ENCODE measurements at places on chromosomes 2 and 18.
A peak's percentile ranks its signal among the peaks of the same experiment; 100 is the strongest.

DNA sequence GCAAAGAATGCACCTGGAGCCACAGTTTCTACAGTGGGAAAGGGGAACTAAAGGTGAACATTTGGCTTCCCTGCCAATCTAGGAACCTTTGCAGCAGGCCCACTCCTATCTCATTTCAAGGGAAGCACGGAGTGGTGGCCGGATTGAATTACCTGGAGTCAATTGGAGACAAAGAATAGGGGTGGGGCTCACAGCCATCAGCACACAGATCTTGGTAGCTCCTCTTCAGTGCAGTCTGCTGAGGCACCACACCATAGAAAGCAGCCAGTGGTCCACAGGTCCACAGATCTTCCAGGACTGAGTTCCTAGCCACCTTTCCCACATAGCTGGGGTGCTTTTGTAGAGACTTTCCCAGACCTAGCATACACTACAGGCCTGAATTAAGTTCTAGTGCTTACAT is 43.5 kb upstream of the NXPH2 start:
- no peak for DNase-seq

DNA sequence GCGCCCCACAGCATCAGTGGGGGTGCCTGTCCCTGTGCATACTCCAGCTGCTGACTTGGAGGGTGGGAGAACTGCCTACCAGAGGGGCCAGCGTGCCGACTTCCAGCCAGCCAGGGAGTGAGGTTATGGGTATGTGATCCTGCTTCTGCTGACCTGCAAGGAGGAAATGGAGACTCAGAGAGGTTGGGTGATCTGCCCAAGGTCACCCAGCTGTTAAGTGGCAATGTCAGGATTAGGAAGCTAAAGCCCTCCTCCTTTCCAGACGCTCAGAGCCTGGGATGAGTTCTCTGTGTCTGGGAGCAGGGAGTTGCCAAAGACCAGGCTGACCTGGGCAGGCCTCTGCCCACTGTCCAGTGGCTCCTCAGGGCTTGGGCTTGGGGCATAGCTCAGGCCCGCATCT is 169.6 kb downstream of the GLI2 start:
- DNase-seq, result no peak

- DNase-seq, result no peak
Observed at GRCh38 chr2:21676041-21676440, 552.3 kb downstream of the TDRD15 start.

DNA sequence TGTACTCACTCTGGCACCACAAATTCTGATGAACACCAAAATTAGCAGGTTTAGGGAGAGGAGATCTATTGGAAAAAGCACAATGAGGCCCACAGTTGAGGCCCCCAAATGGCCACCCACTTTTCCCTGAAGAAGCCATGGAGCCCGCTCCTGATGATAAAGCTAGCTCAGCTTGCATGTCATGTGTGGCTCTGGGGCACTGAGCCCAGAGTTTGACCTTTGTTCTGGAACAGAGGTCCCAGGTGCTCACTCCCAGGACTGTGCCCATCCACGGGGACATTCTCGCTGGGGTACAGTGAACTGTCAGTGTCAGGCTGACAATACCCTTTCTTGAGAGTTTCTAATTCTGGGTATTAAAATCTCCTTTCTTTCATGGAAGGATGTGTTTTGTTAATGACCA is 36.2 kb downstream of the XDH start:
- no peak for DNase-seq

DNA sequence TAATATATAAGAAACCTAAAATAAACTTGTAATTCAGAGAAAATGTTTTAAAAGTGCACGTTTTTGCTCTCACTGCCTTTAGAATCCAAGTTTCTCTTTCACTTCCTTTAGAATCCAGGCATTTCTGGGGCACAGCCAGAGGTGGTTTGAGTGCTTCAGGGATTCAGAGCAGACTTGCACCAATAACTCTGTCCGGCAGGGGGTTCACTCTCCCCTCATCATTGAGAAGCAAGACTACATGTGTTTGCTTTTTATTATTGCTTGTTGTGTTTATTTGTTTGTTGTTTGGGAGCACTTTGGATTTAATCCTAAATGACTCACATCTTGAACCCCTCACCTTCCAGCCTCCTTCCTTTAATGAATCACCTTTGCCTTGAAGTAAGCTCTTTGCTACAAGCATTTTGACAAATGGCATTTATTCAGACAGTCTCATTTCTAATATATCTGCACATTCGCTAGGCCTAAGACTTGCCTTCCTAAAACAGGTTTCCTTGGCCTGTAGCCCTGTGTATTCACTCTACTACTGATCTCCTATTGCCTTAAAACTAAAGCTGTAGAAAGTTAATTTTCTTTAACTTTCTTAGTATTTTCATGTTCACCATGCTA is 233.5 kb upstream of the ATP5MC3 start:
- DNase-seq, result peak; percentile 52

DNA sequence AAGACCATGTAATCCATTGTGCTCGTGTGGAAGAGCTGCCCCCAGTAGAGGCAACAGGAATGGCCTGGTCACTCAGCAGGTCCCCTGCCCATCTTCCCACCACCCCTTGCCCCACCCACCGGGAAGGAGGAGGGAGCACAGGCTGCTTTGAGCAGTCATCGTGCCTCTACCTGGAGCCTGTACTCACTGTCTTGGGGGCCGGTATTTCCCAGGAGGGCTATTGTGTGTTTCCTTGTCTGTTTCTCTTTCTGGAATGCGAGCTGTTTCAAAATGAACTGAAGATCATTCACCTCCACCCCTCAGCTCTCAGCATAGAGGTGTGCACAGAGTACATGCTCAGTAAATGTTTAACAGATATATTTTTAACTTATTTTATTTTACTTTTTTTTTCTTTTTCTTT is 7.7 kb upstream of the AMMECR1L start:
- DNase-seq, result no peak

GRCh38 chr2:241770936-241771285 is 5.7 kb upstream of the GAL3ST2 start:
- no peak for DNase-seq

DNA sequence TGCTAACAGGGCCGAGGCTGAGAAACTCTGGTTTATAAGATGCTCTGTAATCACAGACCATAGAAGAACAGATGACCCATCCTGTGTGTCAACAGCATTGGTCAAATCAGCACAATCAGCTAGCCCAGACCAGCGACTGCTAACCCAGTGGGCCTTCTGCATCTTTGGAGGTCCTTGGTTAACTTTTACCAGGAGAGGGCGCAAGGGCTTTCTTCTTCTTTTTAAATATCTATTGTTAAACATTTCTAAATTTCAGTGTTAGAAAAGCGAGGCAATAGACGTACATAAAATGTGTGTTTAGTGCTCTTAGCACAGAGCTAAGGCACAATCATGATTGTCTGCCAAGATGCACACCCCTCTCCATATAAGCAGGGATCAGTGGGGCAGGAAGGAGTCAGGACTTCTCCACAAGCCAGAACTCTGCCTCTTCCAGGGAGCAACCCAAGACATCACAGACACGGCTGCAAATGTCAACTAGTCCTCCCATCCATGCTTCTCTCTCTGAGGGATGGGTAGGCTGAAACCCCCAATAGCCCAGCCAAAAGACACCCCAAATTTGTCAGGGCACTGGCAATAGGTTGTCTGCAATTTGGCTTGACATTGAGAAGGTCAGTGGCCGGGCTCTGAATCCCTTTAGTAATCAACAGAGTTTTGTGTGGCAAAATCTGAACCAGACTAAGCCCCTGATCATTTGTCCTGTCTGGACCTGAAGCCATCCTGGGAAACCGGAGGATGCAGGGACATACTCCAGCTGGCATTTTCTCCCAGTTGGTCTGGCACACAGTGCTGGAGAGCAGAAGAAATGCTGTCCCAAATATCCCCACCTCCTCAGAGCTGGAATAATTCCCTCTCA is 188.2 kb downstream of the BCL2 start:
- peak; percentile 25 for DNase-seq

DNA sequence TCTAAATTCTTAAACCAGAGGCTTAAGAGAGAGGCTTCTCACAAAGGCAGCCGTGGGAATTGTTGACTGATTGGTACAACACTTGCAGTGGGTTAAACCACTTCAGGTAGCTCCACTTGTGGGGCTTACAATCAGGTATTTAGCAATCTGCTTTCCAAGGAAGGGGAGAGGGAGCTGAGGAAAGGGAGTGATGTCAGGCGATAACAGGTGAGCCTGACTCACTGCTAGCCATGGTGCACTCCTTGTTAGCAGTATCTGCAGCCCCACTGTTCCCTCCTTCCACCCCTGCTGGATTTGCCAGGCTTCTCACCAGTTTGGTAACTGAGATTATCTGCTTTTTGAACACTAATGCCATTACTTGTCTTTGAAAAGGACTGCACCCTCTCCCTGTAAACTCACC is 1056.7 kb upstream of the FANCL start:
- no peak for DNase-seq

GRCh38 chr2:138030459-138030858 is 66.2 kb downstream of the HNMT start:
- DNase-seq, result no peak

DNA sequence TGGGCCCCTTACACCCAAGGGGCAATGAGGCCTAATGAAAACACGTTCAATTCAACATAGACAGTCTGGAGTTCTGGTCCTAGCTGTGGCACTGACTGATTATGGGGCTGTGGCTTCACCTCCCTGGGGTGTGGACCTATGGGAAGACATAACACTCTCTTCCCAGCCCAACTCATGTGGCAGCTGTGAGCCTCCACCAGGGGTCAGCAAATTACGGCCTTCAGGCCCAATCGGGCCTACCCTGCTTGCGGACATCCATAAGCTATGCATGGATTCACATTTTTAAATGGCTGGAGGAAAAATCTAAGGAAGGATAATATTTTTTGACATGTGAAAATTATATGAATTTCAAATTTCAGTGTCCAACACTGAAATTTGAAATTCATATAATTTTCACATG is 101.3 kb downstream of the LOXHD1 start:
- no peak for DNase-seq

DNA sequence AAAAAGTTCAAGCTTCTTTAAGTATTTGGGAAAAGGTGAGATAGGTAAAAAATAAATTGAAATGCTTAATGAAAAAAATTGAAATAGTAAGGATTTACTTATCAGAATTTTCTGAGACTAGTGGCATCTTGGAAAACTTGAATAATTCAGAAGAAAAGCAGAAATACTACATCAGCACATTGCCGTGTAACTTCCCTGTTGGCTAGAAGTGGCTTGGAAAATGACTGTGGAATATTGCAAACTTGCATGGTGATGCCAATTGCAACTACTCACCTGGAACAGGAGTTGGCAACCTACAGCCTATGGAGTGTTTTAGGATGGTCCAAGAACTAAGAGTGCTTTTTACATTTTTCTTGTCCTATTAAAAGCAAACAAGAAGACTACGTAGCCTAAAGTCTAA is 603.5 kb upstream of the VRK2 start:
- DNase-seq, result no peak

DNA sequence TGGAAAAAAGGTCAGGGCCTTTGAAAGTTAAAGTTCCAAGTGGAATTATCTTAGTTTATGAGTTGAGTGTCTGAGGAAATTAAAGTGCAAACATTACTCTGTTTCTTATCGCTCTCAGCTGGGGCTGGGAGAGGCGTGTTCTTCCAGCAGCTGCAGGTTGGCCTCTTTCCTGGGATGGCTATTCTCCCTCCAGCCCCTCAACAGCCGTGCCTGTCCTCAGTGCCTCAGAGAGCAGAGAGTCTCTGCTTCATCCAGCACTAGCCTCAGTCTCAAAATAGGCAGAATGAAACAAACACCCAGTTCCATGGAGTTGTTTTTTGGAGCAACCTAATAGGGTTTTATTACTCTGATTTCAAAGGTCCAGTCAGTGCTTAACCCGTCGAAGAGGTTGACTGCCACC is 298.1 kb downstream of the GALR1 start:
- no peak for DNase-seq

- DNase-seq, result no peak
Observed at GRCh38 chr2:229679393-229680125, 34.8 kb downstream of the DNER start.

DNA sequence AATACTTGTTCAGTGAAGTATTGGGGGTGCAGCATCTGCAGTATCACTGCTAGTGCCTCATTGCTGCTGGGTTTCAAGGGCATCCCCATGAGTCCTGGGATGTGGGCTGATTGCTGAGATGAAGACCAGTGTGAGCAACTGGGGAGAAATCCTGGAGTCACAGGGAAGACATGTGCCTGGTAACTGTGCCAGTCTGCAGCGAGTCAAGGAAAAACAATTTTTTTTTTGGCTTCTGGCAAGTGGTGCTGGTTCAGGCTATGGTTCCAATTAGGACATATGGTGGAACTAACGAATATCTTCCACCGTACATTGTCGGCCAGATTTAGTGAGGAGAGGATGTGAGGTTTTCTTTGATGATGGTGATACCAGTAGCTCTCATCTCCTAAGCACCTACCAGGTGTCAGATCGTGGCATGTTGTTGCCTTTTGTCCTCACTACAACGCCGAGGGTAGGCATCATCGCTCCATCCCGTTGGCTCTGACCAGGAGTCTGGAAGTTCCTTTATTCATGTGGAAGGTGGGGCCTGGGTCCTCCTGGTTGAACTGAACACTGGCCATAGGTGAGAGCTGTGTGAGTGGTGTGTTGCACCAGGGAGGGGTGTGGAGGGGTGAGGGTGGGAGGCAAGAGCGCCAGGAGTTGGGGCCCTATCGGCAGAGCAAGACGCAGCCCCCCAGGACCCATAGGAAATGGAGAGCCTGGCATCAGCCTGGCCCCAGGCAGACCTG is 118.0 kb upstream of the HS6ST1 start:
- no peak for DNase-seq

DNA sequence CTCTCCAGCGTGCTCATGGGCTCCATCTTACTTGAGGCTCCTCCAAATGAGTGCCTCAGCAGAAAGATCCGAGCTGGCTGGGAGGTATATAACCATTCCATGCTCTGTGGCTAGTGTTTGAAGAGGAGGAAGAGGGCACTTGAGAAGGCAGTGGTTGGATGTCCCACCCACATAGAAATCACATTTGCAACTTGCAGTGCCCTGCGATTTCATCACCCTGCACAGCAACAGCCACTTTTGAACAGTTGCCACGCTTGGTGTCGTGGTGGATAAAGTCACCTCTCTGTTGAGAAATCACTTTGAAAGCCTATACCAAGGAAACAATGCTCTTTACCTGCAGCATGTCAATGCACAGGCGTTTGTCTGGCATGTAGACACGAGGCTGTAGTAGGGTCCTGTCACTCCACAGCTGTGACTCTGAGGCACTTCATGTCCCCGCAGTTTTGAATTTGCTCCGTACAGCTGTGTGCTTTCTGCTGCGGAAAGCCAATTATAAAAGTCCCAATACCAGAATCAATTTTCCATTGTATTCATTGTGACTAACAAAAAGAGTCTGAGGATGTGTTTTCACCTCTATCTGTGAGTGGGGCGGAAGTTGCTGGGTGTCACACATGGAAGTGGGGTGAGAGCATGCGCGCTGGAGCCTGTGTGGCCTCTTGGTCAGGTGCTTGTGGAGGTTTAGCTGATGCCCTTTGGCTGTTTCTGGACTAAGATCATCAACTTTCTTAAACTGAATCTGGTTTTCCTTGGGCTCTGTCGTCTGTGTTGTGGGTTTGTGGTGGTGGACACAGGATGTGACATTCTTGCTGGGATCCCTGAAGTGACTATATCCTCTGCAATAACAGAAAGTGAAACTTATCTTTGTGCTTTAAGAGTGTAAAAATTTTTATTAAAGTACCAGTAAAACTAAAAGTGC is 2.8 kb downstream of the CNDP2 start:
- DNase-seq, result no peak

GRCh38 chr2:200786826-200787225 is 24.9 kb upstream of the BZW1 start:
- no peak for DNase-seq
